Posterior vena cava (tissue), 2 donors: ENCODE measurements at places on chromosomes 13 and 19.

- DNase-seq = no peak
Observed at GRCh38 chr13:36920616-36921185, 663 bp upstream of the SMAD9 start.

DNA sequence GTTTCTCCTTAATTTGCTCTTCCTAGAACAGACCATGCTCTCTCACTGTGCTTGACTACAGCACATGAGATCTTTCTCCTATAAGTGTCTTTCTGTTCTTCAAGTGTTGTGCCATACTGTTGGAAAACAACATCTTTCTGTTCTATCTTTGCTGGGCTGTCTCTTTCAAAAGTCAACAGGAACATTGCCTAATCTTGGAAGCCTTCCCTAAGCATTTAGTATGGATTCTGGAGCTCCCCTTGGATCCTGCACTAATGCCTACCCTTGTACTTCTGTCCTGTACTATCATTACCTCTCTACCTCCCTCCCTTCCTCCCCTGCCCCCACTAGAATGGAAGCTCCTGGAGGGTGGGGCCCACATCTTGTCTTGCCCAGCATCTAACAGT, 26.8 kb downstream of the STARD13 start:
- DNase-seq = no peak

- no peak for DNase-seq
Observed at GRCh38 chr19:52724701-52725514, 9.9 kb downstream of the ZNF611 start.

DNA sequence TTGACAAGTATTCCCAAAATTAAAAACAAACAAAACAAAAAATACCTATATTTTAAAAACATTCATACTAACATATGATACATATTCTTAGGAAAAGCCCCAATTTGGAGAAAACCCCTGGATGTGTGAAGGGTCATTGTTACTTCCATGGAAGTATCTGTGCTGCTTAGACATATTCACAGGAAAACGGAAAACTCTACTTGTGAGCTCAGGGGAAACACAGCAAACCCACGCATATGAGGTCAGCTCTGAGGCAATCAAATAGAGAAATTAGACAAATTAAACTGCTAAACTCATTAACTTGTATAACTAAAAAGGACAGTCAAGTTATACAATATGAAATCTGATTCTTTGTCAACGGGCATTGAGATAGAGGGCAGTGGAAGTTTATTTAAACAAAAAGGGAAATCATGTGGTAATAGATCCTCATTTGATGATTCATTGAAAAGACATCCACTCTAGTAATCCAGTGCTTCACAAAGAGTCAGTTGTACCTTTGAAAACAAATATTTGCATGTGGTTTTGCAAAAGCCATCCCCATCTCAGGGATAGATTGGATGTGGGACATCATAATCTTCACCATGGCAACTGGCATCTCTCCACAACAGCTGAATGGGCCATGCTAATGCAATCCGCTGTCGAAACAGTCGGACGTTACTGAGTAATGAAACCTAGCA, 423.4 kb downstream of the ITGBL1 start:
- no peak for DNase-seq
